ENCODE measurements at places on chromosomes 6 and 20.
A peak's percentile ranks its signal among the peaks of the same experiment; 100 is the strongest.

DNA sequence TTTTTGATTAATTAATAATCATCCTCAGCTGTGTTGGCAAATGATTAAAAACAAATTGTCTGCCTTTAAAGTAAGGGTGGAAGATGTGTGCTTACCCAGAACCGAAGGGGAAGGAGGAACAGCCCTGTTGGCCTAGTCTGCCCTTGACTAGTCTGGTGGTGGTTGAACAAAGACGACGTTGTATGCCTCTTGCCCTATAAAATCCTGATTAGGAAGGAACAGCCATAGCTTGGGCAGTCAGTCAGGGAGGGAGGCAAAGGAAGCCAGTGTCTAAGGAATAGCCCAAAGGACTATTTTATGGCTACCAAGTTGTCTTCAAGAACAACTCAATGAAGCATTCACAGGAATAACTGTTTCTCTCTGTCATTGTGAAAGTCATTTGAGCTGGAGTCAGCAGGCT, 70.7 kb downstream of the PRDM1 start:
- DNase-seq, result no peak

DNA sequence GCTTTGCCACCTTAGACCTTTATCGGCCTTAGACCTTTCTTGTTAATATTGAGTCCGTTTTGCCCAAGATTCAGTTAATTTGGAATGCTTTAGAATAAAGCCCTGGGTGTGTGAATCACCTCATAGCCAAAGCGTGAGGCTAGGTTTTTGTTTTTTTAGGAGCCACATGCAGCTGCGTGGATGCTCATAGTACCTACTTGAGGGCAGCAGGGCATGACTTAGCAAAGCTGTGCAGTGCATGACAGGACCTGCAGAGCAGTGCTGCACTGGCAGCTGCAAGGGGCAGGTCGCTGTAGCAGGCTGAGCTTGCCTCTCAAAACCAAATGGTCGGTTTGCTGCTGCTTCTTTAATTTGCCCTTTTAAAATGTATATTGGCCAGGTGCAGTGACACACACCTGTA, 116.1 kb downstream of the JAG1 start:
- no peak for DNase-seq

DNA sequence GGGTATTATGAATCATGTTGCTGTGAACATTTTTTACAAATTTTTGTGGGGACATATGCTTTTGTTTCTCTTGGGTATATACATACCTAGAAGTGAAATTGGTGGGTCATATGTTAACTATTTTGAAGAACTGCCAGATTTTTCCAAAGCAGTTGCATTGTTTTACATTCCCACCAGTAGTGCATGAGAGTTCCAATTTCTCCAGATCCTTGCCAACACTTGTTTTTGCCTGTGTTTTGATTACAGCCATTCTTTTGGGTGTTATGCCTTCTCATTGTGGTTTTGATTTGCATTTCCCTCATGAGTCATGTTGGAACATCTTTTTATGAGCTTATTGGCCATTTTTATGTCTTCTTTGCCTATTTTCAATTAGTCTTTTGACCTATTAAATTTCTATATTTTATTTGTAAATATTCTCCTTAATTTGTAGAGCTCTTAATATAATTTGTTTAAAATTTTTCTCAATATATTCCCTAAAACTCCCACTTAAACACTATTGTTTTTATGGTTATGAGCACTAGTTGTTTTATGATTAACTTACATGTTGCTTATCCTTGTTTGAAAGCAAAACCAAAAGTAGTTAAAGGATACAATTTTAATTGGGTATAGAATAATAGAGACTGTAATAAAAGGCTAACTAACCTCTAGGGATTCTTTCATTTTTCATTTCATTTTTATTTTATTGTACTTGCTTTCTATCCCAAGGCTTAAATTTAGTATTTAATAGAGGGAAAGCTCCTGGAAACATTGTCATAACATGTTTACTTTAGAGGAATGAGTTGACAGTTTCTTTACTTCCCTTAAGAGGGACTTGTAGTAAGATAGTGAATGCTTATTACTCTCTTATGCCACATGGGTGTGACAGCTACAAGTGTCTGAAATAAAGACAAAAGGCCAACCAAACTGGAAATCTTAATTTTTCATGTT, 5.5 kb downstream of the UBR2 start:
- no peak for DNase-seq

- peak; percentile 83 for DNase-seq
Measured at GRCh38 chr20:38350879-38351775, 4.8 kb downstream of the LBP start.

DNA sequence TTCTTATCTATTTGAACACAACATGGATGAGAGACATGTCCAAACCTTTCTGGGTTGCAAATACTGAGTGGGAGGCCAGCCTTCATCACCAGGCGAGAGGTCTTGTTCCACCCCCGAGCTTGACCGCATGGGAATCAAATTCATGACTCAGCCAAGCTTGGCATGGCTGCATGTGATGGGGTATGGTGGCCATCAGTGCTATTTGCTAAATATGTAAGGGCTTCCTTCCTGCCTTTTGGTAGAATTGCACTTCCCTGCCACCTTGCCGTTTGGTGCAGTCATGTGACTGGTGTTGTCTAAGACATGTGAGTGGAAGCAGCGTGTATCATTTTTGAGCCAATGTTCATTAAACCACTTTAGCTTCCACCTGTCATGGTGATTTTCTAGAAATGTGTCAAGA, 508.9 kb upstream of the SULF2 start:
- no peak for DNase-seq

DNA sequence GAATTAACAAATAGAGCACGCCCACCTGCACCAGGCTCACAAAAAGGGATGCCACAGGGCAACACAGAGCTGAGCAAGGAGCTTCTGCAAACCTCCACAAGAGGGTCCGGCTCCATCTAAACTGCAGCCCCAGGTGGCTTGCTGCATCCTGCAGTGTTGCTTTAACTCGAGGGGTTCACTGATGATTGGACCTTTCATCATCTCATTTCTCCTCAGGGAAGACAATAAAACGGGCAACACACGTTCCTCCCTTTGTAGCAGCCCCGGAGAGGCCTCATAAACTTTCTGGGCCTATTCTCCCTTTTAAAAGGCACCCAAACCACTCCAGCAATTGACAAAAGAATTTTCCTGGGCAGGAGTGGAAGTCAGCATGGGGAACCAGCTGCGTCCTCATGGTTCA, 161.5 kb upstream of the CDH4 start:
- DNase-seq, result no peak

DNA sequence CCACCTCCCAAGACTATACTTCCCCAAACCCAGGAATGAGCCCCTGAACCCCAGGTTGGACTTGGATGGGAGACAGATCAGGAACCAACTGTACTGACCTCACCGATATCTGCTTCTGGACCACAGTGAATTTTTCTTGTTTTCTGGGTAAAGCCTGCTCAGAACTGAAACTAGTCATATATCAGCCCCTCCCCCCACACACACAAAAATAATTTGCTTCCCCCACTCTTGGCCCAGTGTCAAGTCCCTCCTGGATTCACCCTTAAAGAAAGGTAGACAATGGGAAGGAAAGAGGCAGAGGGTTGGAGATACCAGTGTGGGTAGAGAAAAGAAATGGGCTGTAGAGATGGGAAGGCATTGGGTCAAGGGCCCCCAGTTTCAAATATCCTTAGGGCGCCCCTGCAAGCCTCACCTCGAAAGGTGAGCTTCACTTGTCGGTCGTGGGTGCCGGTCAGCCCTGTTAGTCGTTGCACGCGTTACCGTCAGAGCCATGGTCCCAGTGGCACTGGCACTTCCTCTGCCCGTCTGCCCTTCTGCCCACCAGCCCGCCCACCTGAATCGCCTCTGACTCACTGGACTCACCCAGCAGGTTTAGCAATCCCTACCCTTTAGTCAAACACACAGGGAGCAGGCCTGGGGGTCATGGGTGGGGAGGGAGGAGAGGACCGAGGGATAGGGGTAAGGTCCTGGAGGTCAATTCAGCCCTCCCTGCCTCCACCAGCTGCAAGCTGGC, 8.5 kb upstream of the SPAG4 start:
- DNase-seq, result no peak
